ENCODE measurements at places on chromosomes 6 and 20.

DNA sequence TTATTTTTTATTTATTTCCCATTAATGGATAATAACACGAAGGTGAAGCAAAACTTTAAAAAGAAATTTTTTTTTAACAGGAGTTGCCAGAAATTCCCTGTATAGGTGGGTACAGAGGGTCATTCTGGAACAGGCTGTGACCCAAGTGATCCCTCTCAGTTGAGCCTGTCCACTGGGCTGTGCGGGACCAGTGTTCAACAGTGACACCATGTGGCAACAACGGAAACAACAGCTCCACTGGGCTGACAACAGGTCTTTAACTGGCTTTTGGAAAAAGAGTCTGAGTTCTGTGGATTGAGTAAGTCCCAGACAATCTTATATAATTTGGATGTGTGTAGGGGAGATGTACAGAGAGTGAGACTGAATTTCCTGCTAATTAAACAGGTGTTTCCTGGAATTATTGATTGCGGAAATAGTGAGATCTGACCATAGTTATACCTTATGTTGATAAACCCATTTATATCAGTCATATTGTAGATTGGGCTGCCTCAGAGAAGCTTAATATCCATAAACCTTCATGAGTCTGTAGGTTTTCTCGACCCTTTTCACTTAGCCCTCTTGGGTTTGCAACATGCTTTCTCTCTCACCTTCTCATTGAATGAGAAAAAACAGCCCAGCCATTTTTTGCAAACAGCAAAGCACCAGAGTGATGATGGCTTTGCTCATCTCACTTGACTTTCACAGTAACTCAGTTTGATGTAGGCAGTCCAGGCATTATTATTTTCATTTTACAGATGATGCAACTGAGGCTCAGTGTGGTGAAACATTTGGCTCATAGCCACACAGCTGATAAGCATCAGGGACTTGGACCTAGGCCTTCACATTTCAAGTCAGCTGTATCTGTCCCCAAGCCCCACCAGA lies 17.5 kb downstream of the KIAA1755 start:
- no peak for DNase-seq

DNA sequence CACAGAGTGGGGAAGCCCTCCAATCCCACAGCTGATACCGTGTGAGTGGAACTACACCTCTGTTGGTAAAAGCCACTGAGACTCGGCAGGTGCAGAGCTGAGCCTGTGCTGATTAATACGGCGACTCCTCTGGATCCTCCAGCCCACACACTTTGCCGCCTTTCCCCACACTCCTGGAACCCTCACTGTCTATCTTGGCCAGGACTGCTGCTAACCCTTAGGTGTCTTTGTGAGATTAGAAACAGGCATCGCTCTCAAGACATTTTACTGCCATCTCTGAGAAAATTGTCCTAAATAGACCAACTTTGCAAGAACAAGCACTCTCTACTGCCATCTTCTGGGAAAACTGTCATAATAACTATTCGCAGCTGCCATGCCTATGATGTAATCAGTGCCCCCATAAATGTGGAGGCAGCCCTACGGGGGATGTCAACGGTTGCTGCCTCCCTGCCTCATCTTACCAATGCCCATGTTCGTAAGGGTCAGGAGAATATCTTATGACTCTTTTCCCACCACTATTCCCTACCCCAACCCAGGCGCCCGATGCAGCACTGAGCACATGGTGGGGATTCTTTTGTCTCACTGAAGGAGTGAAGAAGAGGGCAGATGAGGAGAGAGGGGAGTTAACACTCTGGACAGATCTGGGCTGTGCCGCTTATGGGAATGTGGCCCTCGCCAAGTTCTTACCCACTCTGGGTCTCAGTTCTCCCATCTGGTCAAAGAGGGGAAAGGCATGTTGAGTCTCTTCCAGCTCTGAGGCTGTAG lies 26.1 kb upstream of the KCNB1 start:
- no peak for DNase-seq

DNA sequence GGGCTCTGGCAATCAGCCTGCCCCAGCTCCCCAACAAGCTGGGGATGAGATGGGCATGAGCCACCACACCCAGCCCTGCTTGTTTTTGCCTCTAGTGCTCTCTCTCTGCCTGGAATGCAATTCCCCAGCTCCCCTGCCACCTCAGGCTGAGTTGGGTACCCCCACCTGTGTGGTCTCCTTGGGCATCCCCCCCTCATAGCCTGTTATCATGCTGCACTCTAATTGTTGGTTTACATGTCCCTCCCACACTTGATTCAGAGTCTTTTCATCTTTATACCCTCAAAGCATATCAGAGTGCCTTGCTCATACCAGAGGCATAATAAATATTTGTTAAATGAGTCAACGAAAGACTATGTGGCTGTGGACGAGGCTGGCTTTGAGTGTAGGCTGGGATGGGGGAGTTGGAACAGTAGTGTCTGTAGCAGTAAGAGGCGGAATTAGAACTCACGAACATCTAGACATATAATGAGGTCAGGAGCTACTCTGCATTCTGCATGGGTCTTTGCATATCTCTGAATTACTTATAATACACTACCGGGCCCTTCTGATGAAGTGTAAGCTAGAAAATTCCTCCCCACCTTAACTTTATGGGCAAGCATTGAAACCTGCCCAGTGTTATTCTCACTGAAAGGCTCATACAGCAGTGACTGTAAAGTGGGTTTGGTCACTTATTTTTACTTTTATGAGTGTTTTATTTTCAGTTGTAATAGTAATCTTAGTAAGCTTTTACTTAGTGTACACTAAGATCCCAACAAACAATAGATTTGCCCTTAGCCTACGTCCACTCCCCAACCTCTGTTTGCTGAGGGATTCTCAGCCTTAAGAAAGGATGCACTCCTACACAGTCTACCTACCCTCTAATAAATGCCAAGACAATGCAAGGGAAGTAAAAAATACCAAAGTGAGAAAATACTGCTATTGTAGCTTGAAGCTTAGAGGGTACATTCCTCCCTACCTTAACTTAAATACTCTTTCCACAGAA lies 58.7 kb downstream of the EDN1 start:
- no peak for DNase-seq

- no peak for DNase-seq
Measured at GRCh38 chr6:43869792-43870659, 100.0 kb downstream of the VEGFA start.

DNA sequence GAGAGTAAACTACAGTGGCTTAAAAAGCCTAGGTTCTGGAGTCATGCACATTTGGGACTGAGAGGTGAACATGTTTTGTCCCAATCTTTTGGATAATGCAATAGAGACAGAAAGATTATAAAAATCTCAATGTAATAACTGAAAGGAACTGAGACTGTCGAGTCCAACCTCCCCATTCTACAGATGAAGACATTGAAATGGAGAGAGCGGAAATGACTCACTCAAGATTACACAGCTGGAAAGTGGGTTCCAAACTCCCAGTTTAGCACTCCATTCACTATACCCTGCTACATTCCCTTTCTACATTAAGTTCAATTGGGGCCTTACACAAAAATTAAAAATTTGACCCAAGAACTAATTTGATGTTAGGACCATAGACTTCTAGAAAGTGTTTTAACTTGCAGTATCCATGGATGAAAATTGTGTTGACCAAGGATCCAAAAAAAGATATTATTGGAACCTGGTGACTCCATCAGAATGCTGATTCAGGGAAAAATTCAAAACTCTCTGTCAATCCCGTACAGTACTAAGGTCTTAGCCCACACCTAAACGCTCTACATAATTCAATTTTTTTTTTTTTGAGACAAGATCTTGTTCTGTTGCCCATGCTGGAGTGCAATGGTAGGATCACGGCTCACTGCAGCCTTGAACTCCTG lies 1.5 kb upstream of the ILRUN start:
- no peak for DNase-seq

DNA sequence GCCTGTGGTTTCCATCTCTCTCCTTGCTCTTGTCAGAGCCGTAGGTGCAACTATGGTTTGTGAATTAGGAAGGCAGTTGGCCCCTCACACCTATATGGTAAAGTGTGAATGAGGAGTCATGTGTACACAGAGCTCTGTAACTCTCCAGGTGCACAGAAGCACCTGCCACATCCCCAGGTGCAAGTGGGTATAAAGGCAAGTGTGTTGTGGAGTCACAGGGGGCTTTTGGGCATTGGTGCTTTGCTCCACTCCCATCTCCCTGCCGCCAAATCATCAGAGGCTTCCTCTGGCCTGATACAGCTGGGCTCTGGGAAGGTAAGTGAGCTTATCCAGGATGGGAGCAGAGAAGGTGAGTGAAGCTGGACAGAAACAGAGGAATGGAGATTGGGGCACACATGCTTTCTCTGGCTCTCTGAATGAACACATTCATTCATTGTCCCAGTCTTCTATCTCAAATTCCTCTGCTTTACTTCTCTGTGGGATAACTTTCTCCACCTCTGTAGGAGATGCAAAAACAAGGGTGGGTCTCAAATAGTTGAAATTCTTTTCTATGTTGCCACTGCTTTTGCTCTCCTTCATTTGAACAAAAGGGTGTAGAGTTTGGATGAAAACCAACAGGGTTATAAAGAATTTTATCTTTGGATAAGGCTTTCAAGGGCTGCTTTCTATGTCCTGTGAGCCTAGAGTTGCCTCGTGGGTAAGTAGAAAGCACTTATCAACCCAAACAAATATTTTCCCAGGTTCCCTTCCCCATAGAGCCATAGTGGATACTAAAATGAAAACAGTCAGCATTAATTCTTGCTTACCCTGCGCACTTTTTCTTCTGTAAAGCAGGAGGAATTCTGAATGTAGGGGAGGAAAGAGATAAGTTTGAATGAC lies 45.0 kb upstream of the RIPOR2 start:
- no peak for DNase-seq

DNA sequence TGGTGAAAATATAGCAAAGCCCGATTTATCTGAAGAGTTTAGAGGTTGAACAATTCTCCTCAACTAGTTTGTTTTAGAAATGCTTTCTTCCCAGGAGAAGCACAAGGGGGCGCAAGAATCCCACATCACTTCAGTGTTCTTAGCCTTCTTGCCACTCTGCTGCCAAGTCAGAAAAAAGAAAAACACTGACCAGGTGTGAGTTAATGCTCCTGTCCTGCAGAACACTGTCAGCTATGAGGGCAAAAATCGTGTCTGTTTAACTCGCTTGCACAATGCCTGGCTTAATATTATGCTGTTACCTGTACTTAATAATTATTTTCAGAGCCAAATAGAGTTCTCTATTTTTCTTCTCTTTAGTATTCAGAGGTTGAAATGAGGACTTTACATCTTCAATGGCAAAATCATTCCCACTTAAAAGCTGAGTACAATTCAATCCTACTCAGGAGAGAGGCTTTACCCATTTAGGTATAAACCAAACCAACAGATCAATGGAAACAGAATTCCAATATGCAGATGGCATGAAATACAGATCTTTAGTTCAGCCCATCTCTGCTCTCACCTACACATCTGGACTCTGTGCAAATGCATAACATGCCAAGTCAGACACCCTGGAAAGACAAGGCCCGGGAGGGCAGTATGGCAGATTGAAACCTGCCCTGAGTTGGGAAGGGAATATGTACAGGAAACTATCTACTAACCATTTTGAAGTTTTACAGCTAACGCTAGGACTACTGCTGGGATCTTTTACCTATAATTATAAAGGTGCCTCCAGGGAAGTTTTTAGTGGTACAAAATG lies 71.4 kb upstream of the TULP1 start:
- DNase-seq: peak; percentile 45

- no peak for DNase-seq
Measured at GRCh38 chr6:109686566-109687265, 4.3 kb downstream of the AK9 start.

- no peak for DNase-seq
Measured at GRCh38 chr6:134324141-134324540, 6.2 kb upstream of the SGK1 start.

GRCh38 chr20:59571151-59571550 lies 33.2 kb upstream of the PHACTR3 start:
- DNase-seq: no peak

GRCh38 chr6:125361868-125362267 lies 60.1 kb upstream of the HDDC2 start:
- no peak for DNase-seq

DNA sequence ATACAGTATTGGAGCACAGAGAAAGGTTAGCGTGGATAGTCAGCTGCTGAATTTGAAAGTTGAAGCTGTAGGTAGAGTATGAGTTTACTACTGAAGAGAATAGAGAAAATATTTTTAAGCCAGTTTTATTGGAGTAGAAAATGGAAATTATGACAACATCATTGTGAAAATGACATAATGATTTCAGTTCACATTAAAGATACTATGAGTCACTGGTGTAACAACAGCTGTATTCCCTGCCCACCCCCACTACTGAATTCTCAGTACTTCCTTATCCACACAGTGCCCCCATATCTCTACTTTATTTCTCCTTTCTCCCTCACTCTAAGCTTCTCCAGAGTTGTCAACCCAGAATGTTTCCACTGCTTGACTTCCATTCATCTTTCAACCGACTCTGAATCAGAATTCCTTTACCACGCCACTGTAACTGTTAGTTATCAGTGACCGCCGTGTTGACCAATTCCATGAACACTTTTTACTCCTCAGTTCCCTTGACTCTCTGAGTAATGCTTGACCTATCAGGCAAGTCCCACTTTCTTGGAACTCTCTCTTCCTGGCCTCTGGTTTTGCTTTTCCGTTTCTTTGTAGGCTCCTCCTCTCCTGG lies 139.6 kb downstream of the AIG1 start:
- no peak for DNase-seq

GRCh38 chr6:148307405-148307804 lies 35.2 kb upstream of the SASH1 start:
- no peak for DNase-seq

- no peak for DNase-seq
Measured at GRCh38 chr20:58222446-58222845, 6.0 kb downstream of the ANKRD60 start.

DNA sequence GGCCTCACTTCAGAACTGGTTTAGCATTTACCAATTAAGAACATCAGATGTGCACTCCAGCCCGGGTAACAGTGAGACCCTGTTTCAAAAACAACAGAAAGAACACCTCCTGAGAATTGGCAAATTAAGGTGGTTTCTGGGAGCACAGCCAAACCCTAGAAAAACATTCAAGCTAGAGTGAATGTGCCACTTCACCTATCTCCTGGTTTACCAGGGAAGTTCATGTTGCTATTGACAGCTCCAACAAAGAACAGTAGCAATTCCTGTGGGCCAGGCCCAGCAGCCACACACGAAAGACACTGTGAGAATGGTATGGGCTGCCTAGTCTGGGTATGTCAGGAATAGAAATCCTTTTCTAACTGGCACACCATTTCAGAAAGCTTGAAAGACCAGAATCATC lies 4.9 kb downstream of the POLR1C start:
- DNase-seq: no peak
